Stimulated activated CD4-positive, alpha-beta T cell treated with anti-CD3 and anti-CD28 coated beads, Interleukin-1b, Interleukin-23, amount 100 ng/mL, for 1 hour (primary cell): ENCODE measurements at places on chromosomes 3 and 15.

DNA sequence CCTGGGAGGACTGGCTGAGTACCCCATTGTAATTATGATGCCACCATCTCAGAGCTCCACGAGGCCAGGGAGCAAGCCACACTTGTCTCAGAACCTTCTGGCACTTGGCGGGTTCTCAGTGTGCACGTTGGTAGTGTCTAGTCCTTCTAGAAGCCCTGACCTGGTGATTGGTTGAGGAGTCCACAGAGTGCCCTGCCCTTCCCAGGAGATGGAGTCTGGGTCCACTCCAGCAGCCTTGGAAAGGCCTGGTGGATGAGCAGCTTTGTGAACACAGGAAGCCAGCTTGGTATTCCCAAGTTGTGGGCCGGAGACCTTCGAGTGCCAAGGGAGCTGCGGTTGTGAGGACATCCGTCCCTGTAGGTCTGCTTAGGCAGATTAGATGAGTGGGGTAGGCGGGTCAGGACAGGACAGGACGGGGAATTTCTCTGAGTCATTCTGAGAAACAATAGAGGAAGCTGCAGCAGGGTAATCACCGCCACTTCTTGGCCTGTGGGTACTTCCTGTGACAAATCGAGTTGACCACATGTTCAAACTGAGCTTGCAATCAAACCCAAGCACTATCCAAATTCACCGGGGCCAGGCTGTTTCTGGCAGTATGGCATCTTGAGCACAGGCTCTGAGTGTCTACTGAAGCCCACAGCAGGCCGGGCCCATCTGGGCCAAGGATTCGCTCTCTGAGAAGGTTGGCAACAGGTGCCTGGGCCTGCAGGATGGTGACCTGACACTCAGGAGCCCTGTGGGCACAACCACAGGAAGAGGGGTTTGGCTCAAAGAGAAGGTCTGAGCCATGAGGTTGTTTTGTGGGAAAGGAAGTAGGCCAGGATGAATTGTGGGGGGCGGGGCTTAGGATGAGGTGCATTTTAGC is 71.5 kb upstream of the PLXNA1 start:
- peak; percentile 12 for DNase-seq

GRCh38 chr15:101091080-101092017 is 160.5 kb downstream of the CHSY1 start:
- DNase-seq: no peak

DNA sequence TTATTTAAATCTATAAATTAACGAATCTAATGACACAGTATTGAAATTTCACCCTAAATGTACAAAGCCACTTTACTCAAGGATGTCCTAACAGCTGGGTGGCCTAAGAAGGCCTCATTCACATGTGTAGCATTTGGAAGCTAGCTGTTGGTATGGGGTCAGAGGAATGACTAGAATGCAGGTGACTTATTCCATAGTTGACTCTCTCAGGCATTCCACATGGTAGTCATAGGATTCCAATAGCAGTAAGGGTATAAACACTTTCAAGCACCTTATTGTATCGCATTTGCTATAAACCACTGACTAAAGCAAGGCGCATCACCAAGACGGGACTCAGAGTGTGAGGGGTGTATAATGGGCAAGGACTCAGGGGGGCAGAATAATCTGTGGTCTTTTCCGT is 294.8 kb upstream of the EPHA3 start:
- no peak for DNase-seq

- DNase-seq: no peak
Observed at GRCh38 chr3:116553355-116553754, 108.1 kb upstream of the LSAMP start.

DNA sequence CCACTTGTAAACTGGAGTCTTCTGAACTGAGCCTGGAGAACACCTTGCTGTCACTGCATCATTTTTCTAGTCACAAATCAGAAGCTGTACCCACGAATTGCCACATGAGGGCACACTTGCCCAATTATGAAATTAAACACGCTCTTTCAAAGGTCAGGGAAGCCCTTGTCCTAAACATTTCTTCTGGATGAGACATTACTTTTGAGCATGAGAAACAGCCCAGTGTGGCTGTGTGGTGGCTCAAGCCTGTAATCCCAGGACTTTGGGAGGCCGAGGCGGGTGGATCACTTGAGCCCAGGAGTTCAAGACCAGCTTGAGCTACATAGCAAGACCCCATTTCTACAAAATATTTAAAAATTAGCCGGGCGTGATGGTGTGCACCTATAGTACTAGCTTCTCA is 27.5 kb upstream of the CFAP161 start:
- DNase-seq: no peak

- no peak for DNase-seq
Observed at GRCh38 chr3:128488991-128489673, 3.9 kb downstream of the GATA2 start.

DNA sequence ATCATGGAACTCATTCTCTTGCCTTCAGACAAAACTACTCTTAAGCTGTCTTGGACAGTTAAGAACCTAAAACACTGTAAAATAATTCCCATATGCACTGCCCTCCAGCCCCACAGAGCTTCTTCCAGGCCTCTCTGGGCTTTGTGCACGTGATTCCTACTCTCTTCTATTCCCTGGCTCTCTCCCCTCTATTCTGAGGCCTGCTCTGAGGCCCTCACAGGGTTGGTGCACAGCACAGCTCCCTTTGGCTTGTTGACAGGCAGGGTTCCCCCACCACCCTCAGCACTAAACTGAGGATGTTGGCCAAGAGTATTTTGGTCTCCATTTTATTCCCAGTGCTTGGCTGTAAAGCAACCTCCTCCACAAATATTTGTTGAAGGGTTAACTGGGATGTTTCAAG is 13.5 kb downstream of the MRPL46 start:
- DNase-seq: no peak

DNA sequence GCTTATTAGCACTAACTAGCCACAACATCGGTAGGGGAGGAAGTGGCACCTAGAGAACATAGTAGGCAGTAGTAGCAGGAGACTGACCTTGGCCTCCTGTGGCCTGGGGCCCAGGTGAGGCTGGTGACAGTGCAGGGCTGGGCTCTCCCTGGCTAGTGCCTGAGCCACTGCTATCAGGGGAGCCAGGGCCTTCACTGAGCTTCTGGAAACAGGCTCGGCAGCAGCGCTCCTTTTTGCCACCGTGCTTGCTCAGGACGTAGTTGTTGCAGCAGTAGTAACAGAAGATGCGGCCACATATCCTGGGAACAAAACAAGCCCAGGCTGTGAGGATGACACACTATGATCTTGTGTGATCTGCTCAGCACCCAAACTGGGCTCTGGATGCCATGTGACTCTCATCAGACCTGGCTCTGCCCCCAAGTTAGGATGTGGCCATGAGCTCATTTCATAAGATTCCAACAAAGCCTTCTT is 15.1 kb downstream of the CXCR6 start:
- no peak for DNase-seq

DNA sequence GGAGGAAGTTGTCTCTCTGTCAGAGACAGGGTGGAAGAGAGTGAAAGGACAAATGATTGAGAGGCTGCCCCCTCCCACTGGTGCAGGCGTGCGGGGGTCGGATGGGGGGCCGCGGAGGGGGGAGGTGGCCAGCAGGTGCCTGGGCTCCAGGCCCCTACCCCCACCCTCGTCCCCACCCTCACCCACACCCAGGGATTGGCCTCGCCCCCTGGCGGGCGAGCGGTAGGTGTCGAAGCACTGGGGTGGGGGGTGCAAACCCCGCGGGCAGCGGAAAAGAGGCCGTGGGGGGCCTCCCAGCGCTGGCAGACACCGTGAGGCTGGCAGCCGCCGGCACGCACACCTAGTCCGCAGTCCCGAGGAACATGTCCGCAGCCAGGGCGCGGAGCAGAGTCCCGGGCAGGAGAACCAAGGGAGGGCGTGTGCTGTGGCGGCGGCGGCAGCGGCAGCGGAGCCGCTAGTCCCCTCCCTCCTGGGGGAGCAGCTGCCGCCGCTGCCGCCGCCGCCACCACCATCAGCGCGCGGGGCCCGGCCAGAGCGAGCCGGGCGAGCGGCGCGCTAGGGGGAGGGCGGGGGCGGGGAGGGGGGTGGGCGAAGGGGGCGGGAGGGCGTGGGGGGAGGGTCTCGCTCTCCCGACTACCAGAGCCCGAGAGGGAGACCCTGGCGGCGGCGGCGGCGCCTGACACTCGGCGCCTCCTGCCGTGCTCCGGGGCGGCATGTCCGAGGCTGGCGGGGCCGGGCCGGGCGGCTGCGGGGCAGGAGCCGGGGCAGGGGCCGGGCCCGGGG is at the start of gene KAT2B:
KAT2B (plus strand) TSS at position 682 of the 783 bp plus-strand sequence; CDS start at position 714, 32 bp downstream.
- DNase-seq: peak; percentile 63

- no peak for DNase-seq
Observed at GRCh38 chr3:98557324-98558010, 25.7 kb downstream of the GPR15 start.

DNA sequence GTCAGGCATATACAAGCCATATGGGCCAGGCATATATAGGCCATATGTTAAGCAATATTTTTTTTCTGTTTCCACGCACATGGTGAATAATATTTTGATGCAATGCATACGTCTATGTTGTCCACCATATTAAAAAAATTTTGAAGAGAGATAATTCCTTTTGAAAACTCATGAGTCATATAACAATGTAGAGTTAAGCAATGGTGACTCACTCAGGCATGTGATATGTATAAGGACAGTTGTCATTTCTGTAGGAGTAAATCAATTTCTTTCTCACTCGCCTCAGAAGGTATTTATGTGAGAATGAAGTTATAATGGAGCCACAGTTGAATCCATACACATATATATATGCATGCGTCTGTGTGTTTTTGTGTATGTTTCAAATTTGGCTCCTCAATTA is 272.6 kb downstream of the EPHA3 start:
- DNase-seq: no peak

DNA sequence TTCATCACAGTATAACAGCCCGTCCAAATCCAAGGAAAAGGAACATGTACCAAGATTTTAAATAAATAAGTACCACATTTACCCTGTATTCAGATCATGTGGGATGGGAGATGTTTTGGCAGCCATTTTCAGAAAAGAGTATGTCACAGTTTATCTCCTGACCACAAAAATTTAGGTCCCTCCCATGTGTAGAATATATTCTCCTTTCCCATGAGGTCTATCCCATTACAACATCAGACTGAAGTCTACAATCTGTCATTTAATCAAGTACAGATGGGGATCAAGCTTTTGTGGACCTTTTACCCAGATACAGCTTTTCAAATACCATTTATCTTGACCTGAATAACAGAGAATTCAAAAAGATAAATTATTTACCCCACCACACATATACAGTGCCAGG is 444.5 kb downstream of the PLOD2 start:
- no peak for DNase-seq

- no peak for DNase-seq
Observed at GRCh38 chr3:88983458-88983857, 124.0 kb upstream of the EPHA3 start.

- no peak for DNase-seq
Observed at GRCh38 chr3:46586738-46587246, 20.7 kb upstream of the LRRC2 start.

DNA sequence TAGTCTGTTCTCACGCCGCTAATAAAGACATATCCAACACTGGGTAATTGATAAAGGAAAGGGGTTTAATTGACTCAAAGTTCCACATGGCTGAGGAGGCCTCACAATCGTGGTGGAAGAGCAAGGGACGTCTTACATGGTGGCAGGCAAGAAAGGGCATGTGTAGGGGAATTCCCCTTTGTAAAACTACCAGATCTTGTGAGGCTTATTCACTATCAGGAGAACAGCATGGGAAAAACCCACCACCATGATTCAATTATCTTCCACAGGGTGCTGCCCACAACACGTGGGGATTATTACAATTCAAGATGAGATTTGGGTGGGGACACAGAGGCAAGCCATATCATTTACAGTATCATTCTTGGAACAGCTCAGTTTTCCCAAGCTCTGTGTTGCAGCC is 268.0 kb downstream of the SUCLG2 start:
- no peak for DNase-seq

DNA sequence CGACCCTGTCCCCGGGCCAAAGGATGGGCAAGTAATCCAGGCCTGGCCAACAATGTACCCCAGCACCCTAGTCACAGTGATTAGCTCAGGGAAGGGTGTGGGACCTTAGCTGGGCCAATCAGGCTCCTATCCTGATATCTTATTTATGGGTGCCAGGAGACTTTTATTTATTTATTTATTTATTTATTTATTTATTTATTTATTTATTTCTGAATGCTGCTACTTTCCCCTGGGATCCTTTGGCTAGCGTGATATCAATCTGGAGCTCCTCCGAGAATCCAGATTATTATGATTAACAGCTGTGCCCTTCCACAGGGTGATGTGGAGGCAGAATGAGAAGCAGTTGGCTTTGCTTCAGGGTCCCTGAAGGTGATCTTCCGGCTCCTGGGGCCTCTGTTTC is 32.2 kb upstream of the BHLHE40 start:
- DNase-seq: no peak

DNA sequence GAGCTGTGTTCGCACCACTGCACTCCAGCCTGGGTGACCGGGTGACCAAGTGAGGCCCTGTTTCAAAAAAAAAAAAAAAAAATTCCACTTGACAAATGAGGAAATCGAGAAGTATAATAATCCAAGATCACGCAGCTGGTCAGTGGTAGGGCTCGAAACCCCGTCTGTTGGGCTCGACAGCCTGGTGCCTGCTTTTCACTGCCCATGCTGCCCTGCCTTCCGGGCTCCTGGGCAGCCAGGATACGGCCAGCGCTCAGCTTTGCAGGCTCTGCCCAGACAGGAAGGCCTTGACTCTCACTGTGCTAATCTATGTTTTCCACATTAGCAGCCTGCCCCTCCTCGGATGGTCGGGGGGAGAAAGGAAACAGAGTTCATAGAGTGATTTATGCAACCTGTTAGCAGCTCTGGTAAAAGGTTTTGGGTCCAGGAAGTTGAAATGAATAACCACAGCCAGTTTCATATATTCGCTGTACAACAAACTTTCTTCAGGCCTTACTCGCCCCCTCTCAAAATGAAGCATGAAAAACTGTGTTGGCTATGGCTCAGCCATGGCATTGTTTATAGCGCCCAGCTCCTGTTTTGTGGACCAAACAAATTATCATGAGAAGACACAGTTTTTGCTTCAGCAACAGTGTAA is 108.8 kb downstream of the XXYLT1 start:
- no peak for DNase-seq
